ENCODE measurements at places on chromosomes 3 and 15.

- no peak for DNase-seq
Measured at GRCh38 chr15:74907163-74907870, 666 bp upstream of the FAM219B start.

DNA sequence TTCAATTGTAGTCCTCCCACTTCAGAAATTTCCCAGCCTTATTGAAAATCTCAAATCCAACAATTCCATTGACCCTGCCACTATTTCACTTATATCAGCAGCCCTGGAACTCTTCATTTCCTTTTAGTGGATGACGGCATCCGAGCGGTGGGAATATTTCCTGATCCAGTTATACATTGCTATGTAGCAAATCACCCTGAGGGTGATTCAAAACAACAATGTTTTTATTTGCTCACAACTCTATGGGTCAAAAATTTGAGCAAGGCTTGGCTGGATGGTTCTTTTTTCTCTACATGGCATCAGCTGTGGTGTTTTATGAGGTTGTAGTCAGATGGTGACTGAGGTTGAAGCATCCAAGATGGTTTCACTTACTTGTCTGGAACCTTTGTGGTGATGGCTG lies 70.5 kb downstream of the CHST2 start:
- no peak for DNase-seq

GRCh38 chr15:47340571-47340920 lies 376.8 kb upstream of the SEMA6D start:
- no peak for DNase-seq

- no peak for DNase-seq
Measured at GRCh38 chr15:34793901-34794300, 1.4 kb downstream of the ACTC1 start.

DNA sequence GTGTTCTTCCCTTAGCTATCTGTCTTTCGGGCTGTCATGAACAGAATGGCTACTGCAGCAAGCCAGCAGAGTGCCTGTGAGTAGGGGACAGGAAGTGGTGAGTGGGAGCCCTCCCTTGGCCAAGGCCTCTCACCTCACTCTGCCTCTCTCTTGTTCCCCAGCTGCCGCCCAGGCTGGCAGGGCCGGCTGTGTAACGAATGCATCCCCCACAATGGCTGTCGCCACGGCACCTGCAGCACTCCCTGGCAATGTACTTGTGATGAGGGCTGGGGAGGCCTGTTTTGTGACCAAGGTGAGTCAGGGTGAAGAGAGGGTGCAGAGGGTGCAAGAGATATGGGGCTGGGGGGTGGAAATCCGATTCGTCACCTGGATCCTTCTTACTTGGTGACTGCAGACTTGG lies 3.0 kb downstream of the DLL4 start:
- no peak for DNase-seq

- no peak for DNase-seq
Measured at GRCh38 chr3:134606033-134607025, 44.5 kb downstream of the KY start.

GRCh38 chr15:99712415-99712814 lies 20.8 kb downstream of the LYSMD4 start:
- DNase-seq: no peak

DNA sequence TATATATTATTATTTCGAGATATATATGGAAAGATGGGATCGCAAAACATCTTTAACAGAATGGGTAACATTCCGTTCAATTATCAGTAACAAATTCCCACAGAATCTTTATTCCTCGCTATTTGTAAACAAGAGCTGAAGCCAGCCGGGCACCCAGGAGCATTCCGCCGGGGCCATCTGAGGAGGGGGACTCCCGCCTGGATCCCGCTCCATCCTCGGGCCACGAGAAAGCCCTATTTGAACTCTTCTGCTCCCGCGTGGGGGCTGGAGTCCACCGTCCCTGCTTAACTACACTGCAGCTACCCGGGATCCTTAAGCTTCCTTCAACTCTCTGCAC lies 687 bp downstream of the GPR176 start:
- no peak for DNase-seq

Measured in B cell (primary cell).